ENCODE measurements at places on chromosomes 3 and 15.

GRCh38 chr3:142278451-142278850, 53.1 kb upstream of the GK5 start:
- DNase-seq: no peak

GRCh38 chr3:145698749-145699148, 462.2 kb downstream of the PLOD2 start:
- DNase-seq: no peak

DNA sequence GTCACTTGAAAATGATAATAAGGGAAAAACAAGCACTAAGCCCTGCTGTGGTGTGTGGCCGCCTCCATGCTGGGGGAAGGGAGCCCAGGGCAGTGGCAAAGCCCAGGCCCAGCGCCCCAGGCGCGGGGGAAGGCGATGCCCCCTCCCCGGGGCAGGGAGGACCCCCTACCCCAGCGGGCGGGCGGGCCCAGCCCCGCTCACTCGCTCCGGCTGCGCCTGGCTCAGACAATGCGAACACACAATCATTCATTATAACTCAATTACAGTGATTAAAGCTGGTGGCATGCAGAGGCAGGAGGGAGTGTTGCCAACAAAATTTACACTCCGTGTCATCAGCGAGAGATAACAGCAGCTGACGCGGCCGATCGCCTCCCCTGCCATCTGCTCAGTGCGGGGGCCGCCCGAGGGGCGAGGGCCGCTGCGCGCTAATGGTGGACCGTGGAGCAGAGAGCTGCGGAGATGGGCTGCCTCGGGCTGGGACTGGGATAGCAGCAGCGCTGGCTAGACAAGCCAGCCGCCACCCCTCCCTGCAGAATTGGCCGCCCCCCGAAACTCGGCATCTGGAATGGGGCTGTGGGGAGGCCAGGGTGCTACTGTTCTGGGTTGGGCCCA, 64.1 kb downstream of the TLE3 start:
- peak; percentile 9 for DNase-seq

GRCh38 chr3:123524981-123525380, 59.9 kb downstream of the HACD2 start:
- no peak for DNase-seq

GRCh38 chr3:186949281-186949982, 19.1 kb downstream of the ST6GAL1 start:
- no peak for DNase-seq

- DNase-seq: no peak
These were observed 644.1 kb downstream of the RBMS3 start for GRCh38 chr3:29924783-29925561.

DNA sequence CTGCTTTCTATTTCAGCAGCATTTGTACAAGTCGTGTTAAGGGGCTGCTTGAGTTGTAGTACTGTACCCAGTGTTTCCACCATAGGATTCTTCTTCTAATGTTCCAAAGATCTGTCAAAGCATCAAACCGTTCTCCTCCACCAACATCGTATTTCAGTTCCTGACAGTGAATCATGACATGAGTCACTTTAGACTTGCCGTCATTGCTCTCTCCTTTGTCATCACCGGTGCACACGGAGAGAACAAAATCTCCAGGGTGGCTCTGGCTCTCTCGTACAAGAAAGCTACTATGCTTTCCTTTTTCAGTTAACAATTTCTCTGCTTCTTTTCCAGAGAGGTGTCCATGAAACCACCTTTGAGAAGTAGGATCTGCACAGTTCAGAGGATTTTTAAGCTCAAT, 270.9 kb upstream of the CCDC54 start:
- no peak for DNase-seq

- no peak for DNase-seq
These were observed 103.1 kb upstream of the SKOR1 start for GRCh38 chr15:67722030-67722817.

GRCh38 chr15:51155016-51155580, 60.4 kb upstream of the TNFAIP8L3 start:
- DNase-seq: no peak

DNA sequence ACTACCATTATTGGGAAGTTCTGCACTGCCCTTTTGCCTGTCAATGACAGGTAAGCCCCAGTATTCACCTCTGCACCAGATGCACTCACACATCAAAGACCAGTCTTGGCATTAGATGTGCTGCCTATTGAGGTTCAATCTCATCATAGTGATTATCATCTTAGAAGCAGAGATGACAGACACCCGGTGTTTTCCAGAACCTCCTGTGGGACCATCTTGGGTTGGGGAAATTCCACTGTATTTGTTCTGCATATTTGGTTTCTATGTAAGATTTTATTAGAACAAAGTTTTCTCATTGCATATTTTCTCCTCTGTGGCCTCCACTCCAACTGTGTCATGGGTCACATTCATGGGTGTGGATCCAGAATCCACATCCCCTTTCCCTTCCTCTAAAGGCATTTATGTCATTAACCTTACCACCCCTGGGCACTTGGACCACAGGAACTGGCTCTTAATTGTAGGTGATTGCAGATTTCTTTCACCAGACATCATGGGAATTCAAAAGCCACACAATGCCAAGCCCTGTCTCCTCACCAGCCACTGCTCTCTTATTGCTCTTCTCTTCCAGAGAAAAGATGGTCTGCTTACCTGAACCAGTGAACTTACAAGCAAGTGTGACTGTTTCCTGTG, 31.2 kb downstream of the PLA1A start:
- DNase-seq: no peak

DNA sequence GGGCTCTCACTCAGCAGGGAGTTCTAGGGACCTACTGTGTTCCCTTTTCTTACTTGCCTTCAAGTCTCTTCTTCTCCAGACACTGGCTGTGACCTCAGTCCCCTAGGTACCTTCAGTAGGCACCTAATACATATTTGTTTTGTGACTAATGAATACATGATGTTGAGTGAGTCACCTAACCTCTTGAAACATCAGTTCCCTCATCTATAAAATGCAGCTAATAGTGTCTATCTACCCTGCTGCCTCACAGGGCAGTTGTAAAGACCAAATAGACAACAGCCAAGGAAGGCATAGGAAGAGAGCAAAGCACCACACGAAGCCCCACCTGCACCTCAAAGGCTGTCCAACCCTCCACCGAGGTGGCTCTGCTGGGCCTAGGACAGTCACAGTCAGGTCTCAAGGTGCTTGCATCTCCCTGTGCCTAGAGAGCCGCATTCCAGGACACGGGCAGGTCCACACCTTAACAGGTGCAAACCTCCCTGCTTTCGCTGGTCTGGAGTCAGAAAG, 29.1 kb downstream of the DAPK2 start:
- no peak for DNase-seq

- no peak for DNase-seq
These were observed 141.4 kb downstream of the AGBL1 start for GRCh38 chr15:86221119-86221518.

- peak; percentile 79 for DNase-seq
These were observed at the start of gene LYSMD2 for GRCh38 chr15:51737522-51738305. LYSMD2 (minus strand) TSS chr15:51737655; CDS start chr15:51737622, 33 bp downstream.

- no peak for DNase-seq
These were observed 47.1 kb downstream of the FAH start for GRCh38 chr15:80199869-80200268.

GRCh38 chr15:23642413-23643044, 5.1 kb downstream of the MAGEL2 start:
- DNase-seq: no peak

GRCh38 chr3:71646971-71647370, 63.4 kb upstream of the FOXP1 start:
- DNase-seq: no peak

DNA sequence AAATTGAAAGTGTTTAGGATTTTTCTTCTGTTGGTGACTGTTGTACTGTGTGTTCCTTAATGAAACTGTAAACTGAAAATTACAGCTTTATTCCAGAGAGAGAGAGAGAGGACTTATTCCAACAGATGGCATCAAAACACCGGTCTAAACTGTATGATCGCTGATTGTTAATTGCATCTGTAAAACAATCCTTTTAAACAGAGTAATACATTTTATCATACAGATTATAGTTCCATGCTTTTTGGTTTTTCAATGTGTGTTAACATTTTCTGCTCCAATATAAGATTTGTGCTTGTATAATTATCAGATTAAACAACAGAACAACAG, 289.7 kb upstream of the DNAJC19 start:
- no peak for DNase-seq

DNA sequence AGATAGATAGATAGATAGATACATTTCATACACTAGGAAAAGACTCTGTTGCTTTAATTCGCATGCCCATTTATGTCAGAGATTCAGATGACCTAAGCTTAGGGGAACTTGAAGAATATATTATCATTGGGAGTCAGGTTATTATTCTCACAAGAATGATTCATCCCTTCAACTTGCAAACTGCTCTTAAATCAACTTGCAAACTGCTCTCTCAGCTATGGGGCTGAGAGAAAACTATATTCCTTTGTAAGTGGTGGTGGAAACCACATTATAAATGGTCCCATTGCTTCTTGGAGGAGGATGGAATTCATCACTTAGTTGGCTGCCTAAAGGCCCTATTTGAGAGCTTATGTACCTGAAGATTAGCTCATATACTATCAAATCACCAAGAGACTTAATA, 160.9 kb upstream of the STAC start:
- DNase-seq: no peak

GRCh38 chr15:89030311-89030710, 57.9 kb upstream of the ABHD2 start:
- DNase-seq: no peak

DNA sequence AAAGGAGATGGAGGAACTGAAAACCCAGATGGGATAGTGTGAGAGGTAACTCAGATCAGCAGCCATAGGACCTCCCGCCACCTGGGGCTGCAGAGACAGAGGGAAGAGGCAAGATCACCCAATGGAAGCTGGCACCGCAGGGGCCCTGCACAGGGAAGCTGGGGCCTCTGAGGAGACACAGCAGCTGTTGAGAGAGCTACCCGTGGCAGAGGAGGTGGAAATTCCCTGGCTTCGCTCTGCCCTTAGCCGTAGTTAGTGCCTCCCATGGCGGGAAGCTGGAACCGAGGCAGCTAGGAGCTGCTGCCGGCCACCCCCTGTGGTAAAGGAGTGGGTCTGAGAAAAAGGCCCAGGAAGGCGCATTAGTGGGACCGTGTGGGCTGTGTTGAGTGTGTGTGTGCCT, 18.0 kb upstream of the PLXNA1 start:
- peak; percentile 13 for DNase-seq

GRCh38 chr3:17076940-17077605, 192.3 kb downstream of the PLCL2 start:
- DNase-seq: no peak

GRCh38 chr3:100775669-100776068, 66.4 kb downstream of the TFG start:
- no peak for DNase-seq

- DNase-seq: no peak
These were observed 68.6 kb downstream of the ADCY5 start for GRCh38 chr3:123380261-123380660.

DNA sequence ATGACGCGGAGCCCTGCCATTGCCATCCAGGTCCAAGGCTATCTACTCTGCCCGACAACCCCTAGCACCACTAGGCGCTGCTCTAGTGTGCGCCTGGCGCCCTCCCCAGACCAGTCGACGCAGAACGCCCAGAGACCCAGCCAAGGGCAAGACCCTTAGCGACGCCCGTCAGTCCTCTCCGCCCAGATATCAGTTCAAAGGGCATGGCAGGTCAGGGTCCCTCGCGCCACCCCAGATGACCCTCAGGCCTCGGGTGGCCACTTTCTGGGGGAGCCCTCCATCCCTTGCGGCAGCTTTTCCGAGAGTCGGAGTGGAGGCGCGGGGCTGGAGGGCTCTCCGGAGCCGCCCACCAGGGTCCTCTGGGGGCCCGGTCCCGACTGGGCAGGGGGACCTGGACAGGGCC, 371 bp upstream of the CLSTN2 start:
- no peak for DNase-seq

GRCh38 chr3:184815046-184815930, 3.3 kb downstream of the VPS8 start:
- no peak for DNase-seq

GRCh38 chr3:194270627-194271459, 80.3 kb downstream of the CPN2 start:
- DNase-seq: no peak

DNA sequence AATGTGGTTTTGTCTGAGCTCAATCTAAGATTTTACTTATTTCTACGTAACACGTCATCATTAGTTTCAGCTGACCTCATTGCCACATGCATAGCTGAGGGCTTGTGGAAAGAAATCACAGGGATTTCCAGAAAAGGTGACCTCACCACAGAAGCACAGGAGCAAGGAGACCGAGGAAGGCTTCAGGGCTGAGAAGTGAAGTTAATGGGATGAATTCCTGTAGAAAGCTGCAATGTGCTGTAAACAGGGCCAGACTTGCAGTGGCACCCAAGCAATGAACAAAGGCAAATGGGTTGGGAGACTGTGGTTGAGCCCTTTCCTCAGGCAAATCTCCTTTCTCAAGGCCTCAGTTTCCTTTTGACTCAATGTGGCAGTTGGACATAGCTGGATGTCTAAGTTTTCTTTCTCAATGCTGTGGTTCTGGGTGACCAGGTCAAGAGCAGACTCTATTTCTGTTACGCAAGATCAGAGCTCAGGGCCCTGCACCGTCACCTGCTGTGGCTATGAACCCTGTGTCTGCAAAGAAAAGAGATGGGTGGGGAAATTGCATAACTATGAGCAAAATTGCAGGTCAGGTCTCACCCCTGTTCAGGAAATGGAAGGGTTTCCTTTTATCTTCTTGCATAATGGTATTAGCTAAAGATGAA, 252.2 kb upstream of the TBL1XR1 start:
- DNase-seq: no peak

DNA sequence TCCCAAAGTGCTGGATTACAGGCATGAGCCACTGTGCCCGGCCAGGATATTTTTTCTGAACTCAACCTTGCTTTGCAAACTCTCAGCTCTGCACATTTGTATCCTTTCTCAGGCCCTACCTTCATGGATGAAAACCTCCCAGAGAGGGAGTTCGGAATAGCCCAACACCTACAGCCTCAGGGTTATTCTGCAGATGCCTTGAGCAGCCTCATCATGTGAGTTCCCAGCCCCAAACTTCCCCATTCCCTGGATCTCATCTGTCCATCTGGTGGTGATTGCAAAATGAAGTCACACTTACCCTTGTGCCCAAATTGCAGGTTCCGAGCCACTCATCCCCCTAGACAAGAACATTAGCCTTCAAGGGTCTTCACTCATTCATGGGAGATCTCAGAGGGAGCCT, 39.9 kb upstream of the KLHL25 start:
- no peak for DNase-seq

GRCh38 chr3:14581334-14582044, 41.3 kb upstream of the GRIP2 start:
- no peak for DNase-seq

GRCh38 chr3:132927896-132928295, 110.3 kb upstream of the TMEM108 start:
- DNase-seq: no peak

Data from activated CD8-positive, alpha-beta memory T cell treated with anti-CD3 and anti-CD28 coated beads, Interleukin-2, amount 50 U/mL, for 4 hours (primary cell).